ENCODE measurements at places on chromosomes 1 and 21. TPM values are rescaled to one million over a fixed set of nuclear protein-coding genes. Genes with fewer than 3 reads are reported as not detected.

The HORMAD1 gene
- not detected for total RNA-seq

The SELENOF gene
- total RNA-seq: 206 TPM

The KISS1 gene
- total RNA-seq: not detected

The FMOD gene
- 6.6 TPM for total RNA-seq

The SH2D2A gene
- not detected for total RNA-seq

The RHBDL2 gene
- not detected for total RNA-seq

The OLIG2 gene
- not detected for total RNA-seq

The SLC9C2 gene
- total RNA-seq: not detected

The APCS gene
- not detected for total RNA-seq

The TCP10L gene
- total RNA-seq: 0.45 TPM

The C1orf116 gene
- total RNA-seq: not detected

The INAVA gene
- total RNA-seq: not detected

- DNase-seq: no peak
Observed at GRCh38 chr1:99439433-99440075, 175.3 kb downstream of the PLPPR4 start.

DNA sequence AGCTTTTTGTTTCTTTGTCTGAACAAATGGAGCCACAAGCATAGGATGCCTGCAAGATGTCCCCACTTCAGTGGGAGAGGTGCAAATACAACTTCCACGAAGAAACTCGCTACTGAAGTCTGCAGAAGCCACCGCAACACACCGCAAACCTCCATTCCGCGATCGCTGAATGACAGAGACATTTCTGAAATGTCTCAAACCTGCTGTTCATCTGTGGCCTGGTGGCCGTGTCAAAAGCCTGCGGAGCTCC lies 1.0 kb downstream of the TP53BP2 start:
- no peak for DNase-seq

DNA sequence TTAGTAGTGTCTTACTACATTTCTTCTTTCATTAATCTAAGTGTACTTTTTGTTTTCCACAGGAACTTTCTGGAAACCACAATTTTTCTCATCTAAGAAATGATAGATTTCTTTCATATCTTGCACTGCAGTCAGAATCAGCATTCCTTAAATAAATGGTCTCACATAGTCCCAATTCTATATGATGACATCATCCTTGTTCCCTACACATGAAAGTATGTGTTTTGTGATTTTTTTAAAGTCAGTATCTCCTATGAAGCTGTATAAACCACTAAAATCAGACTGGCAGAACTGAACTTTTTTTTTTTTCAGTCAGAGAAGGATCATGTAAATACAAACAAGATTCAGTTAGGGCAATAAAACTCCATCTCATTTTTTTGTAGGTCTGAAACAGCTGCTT lies 742.6 kb upstream of the CXADR start:
- DNase-seq: no peak

GRCh38 chr21:36730291-36731281 lies 31.7 kb downstream of the SIM2 start:
- peak; percentile 44 for DNase-seq

DNA sequence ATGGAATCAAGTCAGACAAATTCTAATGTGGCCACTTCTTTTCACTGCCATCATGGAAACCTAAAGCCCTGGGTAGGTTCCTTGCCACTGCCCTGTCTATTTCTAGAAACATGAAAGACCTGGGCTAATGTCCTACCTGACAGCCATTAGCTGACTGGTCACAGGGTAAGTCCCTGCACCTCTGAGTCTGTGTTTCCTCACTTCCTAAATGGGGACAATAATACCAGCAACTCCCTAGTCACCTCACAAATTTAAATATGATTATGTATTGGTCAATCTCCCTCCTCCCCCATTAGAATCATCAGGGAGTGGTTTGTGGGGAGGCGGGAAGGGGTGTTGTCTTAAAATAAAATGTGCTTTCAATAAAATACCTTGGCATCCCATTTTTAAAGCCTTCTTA lies 2.2 kb downstream of the CREG1 start:
- no peak for DNase-seq

GRCh38 chr21:32276671-32277070 lies 2.2 kb downstream of the MIS18A start:
- DNase-seq: no peak

- DNase-seq: no peak
Observed at GRCh38 chr1:156117414-156118176, 3.1 kb downstream of the LMNA start.

DNA sequence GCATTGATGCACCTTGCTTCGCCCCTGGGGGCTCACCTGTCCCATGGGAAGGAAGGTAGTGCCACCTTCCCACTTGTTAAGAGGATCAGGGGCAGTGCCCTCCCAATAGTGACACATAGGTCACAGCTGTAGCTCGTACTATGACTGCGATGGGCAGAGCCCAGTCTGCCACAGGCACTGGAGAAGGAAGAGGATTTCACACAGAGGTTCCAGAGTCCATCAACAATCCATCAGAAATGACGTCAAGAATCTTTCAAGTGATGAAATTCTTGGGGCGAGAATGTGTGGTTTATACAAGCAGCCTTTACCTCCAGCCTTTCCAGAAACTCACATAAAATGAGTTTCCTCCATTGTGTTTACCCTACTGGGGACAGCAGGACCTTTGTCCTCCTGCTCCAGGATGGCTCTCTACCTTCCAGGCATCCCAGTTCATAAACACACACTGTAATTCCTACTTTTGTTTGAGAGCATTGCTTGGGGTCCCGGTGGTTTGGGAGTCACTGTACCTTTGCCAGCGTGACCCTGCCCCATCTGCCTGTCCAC lies 260.6 kb upstream of the VAMP3 start:
- DNase-seq: no peak

- no peak for DNase-seq
Observed at GRCh38 chr1:173995475-173995874, 26.7 kb downstream of the RC3H1 start.

- DNase-seq: no peak
Observed at GRCh38 chr1:204931768-204932572, 61.3 kb downstream of the NFASC start.

GRCh38 chr1:176033474-176033873 lies 173.6 kb downstream of the COP1 start:
- peak; percentile 12 for DNase-seq

- peak; percentile 86 for DNase-seq
Observed at GRCh38 chr1:145740269-145740668, 21.0 kb downstream of the CD160 start.

- DNase-seq: no peak
Observed at GRCh38 chr1:54161495-54162168, 8.8 kb upstream of the CDCP2 start.

DNA sequence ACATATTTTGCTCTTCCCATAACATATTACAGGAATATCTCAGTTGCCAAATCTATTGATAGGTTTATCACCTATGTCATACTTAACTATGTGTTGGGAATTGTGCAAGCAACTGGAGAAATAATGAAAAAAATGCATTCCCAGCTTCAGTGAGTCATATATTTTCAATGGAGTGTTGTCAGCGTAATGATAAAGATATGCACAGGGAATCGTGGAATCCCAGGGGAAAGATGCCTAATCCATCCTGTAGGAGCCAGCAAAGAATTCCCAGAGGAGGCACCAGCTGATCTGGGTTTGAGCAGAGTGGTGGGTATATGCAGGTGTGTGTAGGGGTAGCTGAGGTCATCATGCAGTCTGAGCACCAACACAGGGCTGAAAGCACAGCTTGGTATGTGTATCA lies 213.3 kb upstream of the DAB1 start:
- peak; percentile 81 for DNase-seq

DNA sequence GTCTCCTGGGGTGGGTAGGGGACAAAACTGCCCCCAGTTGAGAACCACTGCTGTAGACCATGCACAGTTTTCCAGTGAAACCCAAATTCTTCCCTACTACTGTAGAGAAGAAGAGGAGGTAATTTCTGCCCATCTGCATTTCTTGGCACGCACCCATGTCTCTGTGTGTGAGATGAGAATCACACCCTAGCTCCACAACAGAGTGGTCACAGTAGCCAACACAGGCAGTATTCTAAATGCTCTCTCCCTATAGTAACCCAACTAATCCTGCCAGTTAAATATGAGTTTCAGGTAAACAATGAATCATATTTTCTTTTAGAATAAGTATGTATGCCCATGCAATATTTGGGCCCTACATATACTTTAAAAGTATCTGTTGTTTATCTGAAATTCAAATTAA lies 1.2 kb upstream of the CAPN2 start:
- DNase-seq: peak; percentile 63

- DNase-seq: no peak
Observed at GRCh38 chr1:214946615-214947014, 135.9 kb upstream of the KCNK2 start.

- no peak for DNase-seq
Observed at GRCh38 chr1:27928216-27928954, 6.4 kb upstream of the SMPDL3B start.

DNA sequence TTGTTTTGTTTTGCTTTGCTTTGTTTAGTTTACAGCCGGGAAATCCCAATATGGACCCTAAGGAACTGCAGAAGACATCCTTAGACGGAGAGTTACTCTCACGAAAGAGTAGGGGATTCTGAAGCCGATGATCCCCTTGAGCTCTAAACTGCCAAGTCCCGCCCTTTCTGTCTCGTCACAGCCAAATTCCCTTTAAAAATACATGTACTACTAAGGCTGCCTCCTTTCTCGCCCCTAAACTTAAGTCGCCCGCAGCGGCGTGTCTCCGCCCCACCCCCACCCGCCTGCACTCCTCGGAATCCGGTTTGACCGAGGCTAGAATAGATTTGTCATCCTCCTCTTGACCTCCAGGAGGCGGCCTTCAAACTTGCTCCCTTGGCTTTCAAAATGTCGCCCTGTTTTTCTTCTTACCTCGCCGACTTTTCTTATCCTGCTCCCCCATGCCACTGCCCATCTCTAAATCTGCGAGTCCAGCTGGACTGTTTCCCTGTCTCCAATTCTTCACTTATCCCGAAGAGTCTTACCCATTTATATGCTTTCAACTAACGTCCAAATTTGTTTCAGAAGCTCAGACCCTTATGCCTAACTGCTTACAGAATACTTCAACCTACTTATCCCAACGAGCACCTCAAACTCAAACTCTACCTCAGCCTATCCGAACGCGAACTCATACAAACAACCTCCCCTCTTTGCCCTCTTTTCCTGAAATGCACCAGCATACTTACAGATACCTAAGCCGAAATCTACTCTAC lies 10.9 kb upstream of the BOLA1 start:
- peak; percentile 91 for DNase-seq

DNA sequence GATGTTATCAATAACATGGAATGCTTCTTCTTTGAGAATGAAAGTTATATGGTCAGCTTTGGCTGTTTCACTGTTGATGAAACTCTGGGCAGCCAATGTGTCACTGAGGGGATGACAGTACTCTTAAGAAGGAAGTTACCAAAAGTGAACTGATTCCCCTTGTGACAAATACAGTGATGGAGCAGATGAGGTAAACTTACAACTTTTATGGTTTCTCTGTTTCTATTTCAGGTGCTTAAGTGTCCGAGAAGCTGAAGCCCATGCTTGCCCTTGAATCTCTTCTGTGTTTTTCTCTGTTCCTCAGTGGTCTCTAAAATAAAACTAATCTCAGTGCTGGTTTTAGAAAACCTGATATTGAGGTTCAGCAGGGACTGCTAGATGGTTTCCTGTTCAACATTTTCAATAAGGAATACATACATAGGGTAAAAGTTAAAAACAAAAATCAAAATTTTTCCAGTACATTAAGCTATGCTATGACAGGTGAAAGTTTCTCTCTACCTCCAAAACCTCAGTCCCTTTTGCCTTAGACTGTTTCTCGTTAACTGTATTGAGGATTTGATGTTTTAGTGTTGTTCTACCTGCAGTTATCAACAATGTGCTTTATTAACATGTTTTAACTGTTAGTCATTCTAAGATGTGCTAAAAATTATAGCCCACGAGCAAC lies 454.4 kb upstream of the ADGRL4 start:
- no peak for DNase-seq

DNA sequence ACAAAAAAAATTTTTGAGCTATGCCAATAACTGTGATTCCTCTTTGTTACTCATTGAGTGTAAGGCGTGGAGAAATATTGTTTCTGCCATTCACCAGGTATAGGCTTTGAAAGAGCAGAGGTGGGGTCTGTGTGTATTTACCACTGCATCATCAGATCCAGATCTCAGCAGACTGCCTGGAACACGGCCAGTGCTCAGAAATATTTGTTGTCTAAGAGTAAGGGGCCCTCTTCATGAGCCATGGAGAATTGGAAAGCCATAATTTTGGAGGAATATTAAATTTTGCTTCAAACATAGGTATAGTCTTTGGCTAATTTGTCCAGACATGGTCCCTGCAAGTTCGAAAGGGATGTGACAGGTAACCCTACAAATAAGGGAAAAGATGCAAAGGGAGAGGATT lies 231.3 kb upstream of the IRF2BP2 start:
- no peak for DNase-seq

DNA sequence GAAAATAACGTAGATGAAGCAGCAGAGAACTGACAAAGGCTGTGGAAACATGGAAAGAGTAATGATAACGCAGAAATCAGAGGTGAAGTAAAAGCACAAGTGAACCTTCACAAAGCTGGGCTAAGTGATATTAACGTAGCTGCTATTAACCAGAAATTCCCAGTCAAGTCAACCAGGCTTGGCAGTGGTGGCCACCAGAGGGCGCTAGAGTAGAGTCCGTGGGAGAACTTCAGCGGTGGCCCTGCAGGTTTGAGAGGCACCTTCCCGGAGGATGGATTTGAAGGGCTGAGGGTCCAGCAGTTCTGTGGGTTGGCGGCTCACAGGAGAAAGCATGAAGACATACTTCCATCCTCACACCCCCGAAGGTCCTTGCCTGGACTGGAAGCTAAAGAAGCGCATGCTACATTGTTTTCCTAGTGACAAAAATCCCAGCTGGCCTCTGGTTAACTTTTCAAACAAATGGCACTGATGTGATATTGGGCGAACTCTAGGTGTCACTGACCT lies 81.7 kb upstream of the ZNF648 start:
- peak; percentile 88 for DNase-seq

DNA sequence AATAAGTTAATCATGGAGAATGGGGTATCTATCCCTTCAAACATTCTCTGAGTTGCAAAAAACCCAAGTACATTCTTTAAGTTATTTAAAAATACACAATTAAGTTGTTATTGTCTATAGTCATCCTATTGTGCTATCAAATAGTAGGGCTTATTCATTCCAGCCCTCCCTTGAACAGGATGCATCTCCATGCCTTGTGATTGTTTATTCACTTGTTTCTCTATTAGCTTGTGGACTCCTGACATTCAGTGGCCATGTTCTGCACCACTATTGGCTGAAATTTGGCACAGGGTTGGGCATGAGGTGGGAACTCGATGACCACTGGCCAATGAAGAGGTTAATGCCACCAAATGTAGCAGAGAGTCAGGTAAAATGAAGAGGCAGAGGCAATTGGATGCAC lies 272.8 kb downstream of the TNR start:
- no peak for DNase-seq

GRCh38 chr1:228894442-228894989 lies 159.2 kb downstream of the RHOU start:
- no peak for DNase-seq

DNA sequence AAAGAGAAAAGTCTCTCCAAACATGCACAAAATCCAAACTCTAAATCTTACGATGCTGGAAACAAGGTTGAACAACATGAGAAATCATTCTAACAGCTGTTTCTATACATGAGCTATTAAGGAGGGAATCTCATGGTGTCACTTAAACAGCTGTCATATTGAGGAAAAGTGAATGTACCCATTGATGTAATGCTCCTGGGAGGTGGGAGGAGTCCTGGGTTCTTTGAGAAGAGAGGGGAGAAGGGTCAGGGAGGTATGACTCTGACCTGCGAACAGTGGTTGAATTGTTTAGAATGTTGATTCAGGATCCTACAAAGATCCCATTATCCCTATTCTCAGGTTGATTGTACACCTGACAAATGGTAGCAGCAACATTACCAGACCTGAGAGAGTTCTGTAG lies 49.3 kb downstream of the ZC3H11B start:
- DNase-seq: no peak

All from fibroblast of the aortic adventitia (primary cell).